ENCODE measurements at places on chromosomes 6 and 20.

GRCh38 chr6:4295058-4295782, 159.8 kb upstream of the ECI2 start:
- no peaks in the 10 kb centered on the region for H3K4me1 ChIP-seq
- no peaks in the 10 kb centered on the region for H3K36me3 ChIP-seq
- no peak overlapping the region for H3K4me3 ChIP-seq
- no peak for DNase-seq

- H3K27ac ChIP-seq, result no peak overlapping the region
- H3K27me3 ChIP-seq, result peaks cover 15% of the 10 kb centered on the region
- no peaks in the 10 kb centered on the region for H3K36me3 ChIP-seq
- H3K4me3 ChIP-seq, result no peak overlapping the region
- H3K4me1 ChIP-seq, result no peaks in the 10 kb centered on the region
Observed at GRCh38 chr6:106849676-106850332, 124.7 kb downstream of the CD24 start.

- H3K36me3 ChIP-seq, result peaks cover 34% of the 10 kb centered on the region
- H3K27ac ChIP-seq, result no peak overlapping the region
- H3K4me3 ChIP-seq, result no peak overlapping the region
- peaks cover 29% of the 10 kb centered on the region for H3K4me1 ChIP-seq
- peaks cover 5% of the 10 kb centered on the region for H3K27me3 ChIP-seq
Observed at GRCh38 chr6:100464162-100464851, 414 bp downstream of the SIM1 start.

DNA sequence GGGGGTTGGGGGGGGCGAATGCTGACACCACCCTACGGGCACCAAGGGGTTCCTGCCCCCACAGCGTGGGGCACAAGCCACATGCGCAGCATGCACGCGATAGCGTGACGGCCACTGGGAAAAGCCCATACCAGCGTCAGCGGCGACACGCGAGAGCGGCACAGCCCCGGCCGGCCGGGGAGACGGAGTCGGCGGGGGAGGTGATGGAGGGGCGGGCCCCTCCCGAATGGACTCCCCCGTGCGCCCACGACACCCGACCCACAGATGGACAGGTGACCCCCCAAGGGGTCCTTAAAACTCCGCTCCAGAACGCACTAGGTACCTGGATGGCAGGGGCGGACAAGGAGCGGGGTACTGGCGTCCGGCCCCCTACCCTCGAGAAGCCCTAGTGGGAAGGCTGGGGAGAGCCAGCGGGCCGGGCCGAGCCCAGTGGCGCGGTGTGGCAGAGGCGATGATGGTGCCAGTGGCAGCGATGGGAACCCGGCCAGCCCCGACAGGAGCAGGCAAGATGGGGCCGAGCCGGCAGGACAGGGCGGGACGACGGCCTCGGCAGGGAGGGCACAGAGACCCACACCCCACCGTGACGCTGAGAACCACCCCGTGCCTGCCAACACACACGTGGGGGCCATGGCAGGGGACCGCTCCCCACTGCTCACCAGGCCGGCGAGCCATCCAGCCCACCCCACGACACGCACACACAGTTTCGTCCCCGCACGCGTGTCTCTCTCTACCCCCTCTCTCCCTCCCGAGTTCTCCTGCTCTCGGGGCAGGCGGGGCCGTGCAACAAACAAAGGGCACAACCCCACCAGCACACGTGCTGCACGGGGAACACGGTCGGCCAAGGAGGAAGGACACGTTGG, 1959.8 kb upstream of the DEFB115 start:
- no peak overlapping the region for H3K27ac ChIP-seq
- no peak overlapping the region for H3K4me3 ChIP-seq
- H3K4me1 ChIP-seq, result no peaks in the 10 kb centered on the region
- DNase-seq, result no peak
- peaks cover 3% of the 10 kb centered on the region for H3K36me3 ChIP-seq

DNA sequence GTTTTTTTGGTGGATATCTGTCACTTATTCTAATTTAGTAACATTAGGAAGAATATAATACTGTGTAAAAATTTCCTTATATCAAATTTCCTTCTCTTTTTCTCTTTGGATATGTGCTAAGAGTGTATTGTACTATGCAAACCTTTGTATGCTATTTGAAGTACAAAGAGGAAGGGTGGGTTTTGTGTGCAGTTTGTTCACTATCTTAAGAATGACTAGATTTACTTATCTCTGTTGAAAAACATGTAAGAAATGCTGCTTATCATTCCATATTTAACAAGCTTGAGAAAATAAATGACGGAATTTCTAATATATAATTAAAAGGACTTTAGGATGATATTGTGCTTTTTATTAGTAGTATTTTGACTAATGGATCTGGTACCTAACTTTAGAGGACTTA, 13.1 kb downstream of the CD2AP start:
- H3K27me3 ChIP-seq, result no peaks in the 10 kb centered on the region
- DNase-seq, result no peak
- no peak overlapping the region for H3K4me3 ChIP-seq
- H3K4me1 ChIP-seq, result peaks cover 20% of the 10 kb centered on the region
- H3K27ac ChIP-seq, result no peak overlapping the region

DNA sequence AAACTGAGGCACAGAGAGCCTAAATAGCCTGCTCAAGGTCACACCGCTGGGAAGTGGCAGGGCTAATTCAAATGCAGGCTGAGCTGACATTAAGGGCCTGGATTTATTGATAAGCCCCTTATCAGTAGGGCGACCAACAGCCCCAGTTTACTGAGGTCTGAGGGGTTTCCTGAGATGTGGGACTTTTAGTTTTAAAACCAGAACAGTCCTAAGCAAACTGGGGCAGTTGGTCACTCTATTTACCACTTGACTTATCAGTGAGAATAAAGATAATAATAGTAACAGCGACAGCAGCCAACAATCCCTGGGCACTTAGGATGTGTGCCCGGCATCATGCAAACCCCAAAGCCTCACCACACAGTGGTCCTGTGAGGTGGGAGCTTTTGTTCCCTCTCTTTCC, 27.6 kb downstream of the PREX1 start:
- peaks cover 89% of the 10 kb centered on the region for H3K4me1 ChIP-seq
- DNase-seq, result no peak

DNA sequence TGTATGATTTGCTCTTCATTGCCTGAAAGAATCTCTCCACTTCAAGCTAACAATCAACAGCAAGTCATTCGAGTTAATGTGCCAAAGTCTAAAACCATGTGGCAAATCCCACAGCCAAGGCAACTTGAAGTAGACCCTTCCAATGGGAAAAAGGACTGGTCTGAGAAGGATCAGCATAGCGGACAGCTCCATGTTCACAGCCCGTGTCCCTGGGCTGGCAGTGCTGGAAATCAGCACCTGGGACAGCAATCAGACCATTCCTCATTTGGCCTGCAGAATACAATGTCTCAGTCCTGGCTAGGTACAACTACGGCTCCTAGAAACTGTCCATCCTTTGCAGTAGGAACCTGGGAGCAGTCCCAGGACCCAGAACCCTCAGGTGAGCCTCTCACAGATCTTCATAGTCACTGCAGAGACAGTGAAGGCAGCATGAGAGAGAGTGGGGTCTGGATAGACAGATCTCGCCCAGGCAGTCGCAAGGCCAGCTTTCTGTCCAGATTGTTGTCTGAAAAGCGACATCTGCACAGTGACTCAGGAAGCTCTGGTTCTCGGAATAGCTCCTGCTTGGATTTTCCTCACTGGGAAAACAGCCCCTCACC, 1.1 kb downstream of the GJA10 start:
- H3K4me1 ChIP-seq, result no peaks in the 10 kb centered on the region
- H3K36me3 ChIP-seq, result no peaks in the 10 kb centered on the region
- no peak overlapping the region for H3K27ac ChIP-seq

GRCh38 chr6:111842271-111842822, 30.9 kb downstream of the FYN start:
- no peak for DNase-seq
- H3K4me3 ChIP-seq, result no peak overlapping the region
- no peaks in the 10 kb centered on the region for H3K27me3 ChIP-seq
- H3K4me1 ChIP-seq, result peaks cover 31% of the 10 kb centered on the region
- no peak overlapping the region for H3K27ac ChIP-seq

- DNase-seq, result no peak
- no peaks in the 10 kb centered on the region for H3K4me1 ChIP-seq
- H3K27me3 ChIP-seq, result no peaks in the 10 kb centered on the region
- H3K4me3 ChIP-seq, result no peak overlapping the region
- H3K27ac ChIP-seq, result no peak overlapping the region
Observed at GRCh38 chr6:64100702-64101303, 465.2 kb downstream of the PHF3 start.

DNA sequence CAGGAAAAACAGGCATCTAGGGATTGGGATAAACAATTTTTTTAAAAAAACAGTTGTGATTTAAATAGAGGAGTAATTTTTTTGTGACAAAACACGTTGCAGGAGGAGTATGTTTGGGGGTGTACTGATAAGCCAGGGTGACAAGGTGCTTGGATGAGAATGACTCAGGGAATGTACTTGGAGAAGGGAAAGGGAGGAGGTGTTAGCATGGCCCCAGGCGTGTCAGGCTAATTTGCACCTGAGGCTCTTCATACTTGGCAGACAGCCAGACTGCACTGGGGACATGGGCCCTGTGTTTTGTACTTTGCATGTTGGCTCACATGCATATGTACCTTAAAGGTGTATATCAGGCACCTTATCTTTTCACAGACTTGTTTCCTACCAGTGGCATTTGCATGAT, 22.8 kb downstream of the PANK2 start:
- DNase-seq, result no peak
- no peak overlapping the region for H3K4me3 ChIP-seq
- H3K27me3 ChIP-seq, result no peaks in the 10 kb centered on the region
- H3K36me3 ChIP-seq, result peaks cover 33% of the 10 kb centered on the region

DNA sequence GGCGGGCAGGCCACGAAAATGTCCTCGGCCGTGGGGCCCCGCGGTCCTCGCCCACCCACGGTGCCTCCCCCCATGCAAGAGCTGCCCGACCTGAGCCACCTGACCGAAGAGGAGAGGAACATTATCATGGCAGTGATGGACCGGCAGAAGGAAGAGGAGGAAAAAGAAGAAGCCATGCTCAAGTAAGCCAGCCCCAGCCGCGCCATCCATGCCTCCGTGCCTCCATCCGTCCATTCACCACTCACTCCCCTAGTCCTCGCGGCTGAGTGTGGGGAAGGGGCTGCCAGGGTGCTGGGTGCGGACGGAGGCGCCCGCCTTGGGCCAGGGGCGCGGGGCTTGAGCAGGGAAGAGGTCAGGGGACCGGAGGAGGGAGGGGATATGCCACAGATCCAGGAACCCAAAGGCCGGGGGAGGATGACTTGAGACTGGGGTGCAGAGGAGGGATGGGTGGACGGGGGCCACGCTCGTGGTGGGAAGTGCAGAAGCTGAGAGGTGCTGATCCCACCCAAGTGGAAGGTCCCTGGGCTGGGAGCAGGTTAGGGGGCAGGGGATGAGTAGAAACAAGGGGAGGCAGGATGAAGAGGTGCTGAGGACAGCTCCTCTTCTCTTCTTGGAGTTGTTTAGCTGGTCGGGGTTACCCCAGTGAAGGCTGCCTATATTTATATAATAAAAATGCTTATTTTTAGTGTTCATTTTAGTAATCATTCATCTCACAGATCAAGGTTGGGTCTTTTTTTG, 825 bp downstream of the RIMS1 start:
- no peak overlapping the region for H3K27ac ChIP-seq
- H3K4me1 ChIP-seq, result peaks cover 2% of the 10 kb centered on the region
- DNase-seq, result no peak
- H3K4me3 ChIP-seq, result peak overlapping the region; percentile 19
- H3K27me3 ChIP-seq, result peaks cover 35% of the 10 kb centered on the region

- peak overlapping the region; percentile 100 for H3K27ac ChIP-seq
- no peaks in the 10 kb centered on the region for H3K27me3 ChIP-seq
- H3K36me3 ChIP-seq, result peaks cover 4% of the 10 kb centered on the region
- no peak for DNase-seq
- H3K4me3 ChIP-seq, result peak overlapping the region; percentile 91
Observed at GRCh38 chr6:166487148-166487547, 99.3 kb downstream of the RAMACL start.

GRCh38 chr20:21921251-21921650, 215.8 kb downstream of the PAX1 start:
- no peak overlapping the region for H3K4me3 ChIP-seq
- no peak overlapping the region for H3K27ac ChIP-seq
- H3K4me1 ChIP-seq, result no peaks in the 10 kb centered on the region
- DNase-seq, result no peak

DNA sequence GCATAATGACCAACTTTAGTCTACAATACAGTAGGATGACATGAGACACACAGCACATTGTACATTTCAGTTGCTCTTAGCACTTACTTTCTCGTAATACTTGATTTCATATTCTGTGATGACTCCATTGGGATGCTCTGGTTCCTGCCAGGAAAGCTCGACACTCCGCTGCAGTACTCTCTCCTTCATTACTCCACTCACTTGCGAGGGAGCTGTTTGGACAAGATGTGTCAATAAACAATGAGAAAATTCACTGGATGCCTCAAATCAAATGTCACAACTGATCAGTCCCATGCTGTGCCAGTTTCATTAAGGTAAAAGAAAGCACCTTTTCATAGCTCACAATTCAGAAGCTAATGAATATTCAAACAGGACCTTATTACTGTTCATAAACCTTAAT, 147.1 kb downstream of the EPHA7 start:
- no peak overlapping the region for H3K4me3 ChIP-seq
- DNase-seq, result no peak
- no peak overlapping the region for H3K27ac ChIP-seq

- H3K27me3 ChIP-seq, result no peaks in the 10 kb centered on the region
- H3K4me3 ChIP-seq, result peak overlapping the region; percentile 80
- peak overlapping the region; percentile 80 for H3K27ac ChIP-seq
Observed at GRCh38 chr6:11536795-11537194, 754 bp upstream of the TMEM170B start.

DNA sequence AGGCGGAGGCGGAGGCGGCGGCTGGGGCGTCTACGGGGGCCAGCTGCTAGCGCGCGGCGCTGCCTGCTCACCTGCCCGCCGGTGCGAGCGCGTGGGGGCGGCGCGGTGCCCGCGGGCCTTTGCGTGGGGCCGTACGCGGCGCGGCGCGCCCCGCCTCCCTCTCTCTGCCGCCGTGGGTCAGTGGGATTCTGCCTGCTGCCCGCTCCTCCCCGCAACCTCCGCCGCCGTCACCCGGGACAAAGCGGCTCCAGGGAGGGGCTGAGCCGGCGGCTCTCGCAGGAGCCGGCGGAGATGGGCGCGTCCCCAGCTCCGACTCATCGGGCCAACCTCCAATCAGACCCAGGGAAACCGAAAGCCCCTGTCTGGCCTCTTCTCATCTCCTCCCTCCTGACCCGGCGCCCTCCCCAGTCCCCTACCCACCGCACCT, at the start of gene RCAN2:
Gene RCAN2 (minus strand): TSS at position 249 of the 427 bp plus-strand sequence.
- DNase-seq, result peak; percentile 17
- no peaks in the 10 kb centered on the region for H3K36me3 ChIP-seq
- H3K4me3 ChIP-seq, result peak within 1 kb of the TSS; percentile 64
- H3K27me3 ChIP-seq, result peaks cover 36% of the 10 kb centered on the region

- no peak for DNase-seq
- H3K27ac ChIP-seq, result no peak overlapping the region
- H3K4me1 ChIP-seq, result no peaks in the 10 kb centered on the region
- H3K4me3 ChIP-seq, result no peak overlapping the region
Observed at GRCh38 chr20:48065833-48066232, 280.6 kb upstream of the SULF2 start.

- no peaks in the 10 kb centered on the region for H3K27me3 ChIP-seq
- peaks cover 93% of the 10 kb centered on the region for H3K4me1 ChIP-seq
- DNase-seq, result no peak
- H3K4me3 ChIP-seq, result no peak overlapping the region
Observed at GRCh38 chr6:35722121-35722761, 14.6 kb upstream of the ARMC12 start.
